Sigmoid colon (tissue), 7 donors: ENCODE measurements at places on chromosomes 5 and 9.

DNA sequence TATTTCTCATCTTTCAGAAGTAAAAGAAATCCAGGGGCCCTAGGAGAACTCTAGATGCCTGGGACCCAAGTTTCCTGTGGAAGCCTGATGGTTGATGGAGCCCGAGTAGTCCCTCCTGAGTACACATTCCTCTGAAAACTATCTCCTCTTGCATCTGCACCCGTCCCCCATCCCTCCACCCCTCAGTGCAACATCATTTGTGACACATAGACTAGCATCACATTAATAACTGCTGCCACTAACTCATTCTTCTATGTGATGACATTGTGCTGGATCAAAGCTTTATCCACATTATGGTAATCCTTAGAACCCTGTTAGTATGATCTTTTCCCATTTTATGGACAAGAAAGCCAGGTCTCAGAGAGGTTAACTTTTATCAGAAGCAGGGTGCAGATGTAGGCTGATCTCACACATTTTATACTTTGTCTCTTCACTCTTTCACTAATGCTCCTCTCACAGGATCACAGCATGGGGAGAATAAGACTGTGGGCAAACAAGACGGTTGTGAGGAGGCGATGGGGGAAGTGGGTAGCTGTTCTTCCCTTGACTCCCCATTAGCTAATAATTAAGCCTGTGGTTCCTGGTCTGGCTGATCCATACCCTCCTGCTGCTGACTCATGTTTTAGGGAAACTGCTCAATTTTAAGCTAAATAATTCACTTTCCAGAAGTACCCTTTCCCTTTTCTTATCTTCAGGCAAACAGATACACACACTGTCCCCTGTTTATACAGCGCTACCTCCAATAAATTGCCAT is 3.9 kb upstream of the HK3 start:
- no peak for DNase-seq

DNA sequence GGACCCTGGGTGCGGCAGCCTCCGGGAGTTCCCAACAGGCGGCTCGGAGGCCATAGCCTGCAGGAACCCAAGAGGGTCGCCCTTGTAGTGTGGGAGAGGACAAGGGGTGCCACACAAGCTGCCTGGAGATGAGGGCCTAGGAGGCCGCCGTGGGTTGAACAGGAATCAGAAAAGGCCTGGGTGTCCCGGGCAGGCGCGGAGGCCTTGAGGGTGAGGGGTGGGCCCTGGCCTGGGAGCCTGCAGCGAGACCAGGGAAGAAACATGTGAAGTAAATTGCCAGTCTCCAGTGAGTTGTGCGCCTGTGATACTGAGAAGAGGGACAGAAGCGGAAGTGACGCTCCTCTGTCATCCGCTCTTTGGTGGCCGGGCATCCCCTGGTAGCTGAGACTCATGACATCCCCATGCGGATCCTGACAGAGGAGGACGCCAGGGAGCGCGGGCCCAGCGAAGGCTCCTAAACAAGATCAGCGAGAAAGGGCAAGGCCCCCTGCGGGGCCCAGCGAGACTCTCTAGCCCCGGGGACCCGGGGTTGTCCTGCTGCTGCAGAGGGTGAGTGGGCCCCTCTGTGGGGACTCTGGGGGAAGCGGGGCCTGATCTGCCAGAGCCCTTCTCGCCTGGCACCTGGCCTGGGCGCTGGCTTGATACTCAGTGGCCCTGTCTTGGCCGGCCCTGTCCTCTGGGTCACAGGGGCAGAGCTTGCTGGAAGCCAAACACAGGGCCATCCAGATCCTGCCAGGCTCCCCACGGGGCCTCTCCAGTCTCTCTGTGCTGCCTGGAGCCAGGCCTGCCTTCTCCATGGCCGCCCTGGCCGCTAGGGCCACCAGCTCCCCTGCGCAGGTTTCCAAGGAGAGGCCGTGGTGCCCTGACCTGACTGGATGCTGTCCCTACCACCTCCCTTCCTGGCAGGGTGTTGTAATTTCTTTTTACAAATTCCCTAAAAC is 788.4 kb downstream of the TLE4 start:
- no peak for DNase-seq

DNA sequence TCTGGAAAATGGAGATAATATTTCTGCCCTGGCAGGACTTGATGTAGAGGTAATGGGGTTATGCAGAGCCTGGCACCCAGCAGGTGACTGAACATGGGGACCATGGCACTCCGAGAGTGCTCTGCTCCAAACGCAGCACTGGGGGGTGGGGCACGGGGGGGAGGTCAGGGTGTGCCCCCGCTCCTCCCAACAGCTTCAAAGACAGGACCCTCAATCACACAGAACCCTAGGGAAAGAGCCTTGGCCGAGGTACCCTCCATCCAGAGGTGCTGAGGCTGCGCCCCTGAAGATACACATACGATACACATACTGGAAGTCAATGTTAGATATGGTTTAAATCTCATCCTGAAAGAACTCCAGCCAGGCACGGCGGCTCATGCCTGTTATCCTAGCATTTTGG is 26.6 kb upstream of the CEP72 start:
- peak; percentile 34 for DNase-seq

DNA sequence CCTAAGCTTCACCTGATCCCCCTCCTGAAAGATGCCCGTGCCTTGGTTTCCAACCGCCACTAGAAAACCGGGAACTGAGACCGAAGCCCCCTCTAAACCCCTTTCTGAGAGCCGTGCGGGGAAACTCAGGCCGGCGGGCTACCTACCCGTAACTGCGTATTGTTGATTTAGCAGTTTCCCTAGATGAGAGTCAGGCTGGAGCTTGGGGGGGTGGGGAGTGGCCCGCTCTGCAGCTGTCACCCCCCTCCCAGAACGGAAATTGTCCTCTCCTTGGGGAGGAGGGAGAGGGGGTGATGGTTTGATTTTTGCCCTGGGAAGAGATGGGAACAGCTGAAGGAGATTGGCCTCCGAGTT is 2.5 kb downstream of the CXXC5 start:
- DNase-seq: peak; percentile 68

GRCh38 chr5:84437673-84438315 is 53.1 kb upstream of the EDIL3 start:
- DNase-seq: no peak

DNA sequence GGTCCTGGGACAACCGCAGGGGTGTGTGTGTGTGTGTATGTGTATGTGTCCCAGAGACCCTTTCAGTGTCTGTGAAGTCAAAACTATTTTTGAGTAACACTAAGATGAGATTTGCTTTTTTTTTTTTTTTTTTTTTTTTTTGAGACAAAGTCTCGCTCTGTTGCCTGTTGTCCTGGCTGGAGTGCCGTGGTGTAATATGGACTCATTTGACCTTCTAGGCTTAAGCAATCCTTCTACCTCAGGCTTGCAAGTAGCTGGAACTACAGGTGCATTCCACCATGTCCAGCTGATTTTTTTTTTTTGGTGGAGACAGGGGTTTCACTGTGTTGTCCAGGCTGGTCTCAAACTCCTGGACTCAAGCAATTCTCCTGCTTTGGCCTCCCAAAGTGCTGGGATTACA is 97.4 kb upstream of the KLF9 start:
- DNase-seq: no peak
